ENCODE measurements at places on chromosomes 11 and 22.

GRCh38 chr11:64415286-64415685, 56.3 kb downstream of the RPS6KA4 start:
- DNase-seq = no peak

DNA sequence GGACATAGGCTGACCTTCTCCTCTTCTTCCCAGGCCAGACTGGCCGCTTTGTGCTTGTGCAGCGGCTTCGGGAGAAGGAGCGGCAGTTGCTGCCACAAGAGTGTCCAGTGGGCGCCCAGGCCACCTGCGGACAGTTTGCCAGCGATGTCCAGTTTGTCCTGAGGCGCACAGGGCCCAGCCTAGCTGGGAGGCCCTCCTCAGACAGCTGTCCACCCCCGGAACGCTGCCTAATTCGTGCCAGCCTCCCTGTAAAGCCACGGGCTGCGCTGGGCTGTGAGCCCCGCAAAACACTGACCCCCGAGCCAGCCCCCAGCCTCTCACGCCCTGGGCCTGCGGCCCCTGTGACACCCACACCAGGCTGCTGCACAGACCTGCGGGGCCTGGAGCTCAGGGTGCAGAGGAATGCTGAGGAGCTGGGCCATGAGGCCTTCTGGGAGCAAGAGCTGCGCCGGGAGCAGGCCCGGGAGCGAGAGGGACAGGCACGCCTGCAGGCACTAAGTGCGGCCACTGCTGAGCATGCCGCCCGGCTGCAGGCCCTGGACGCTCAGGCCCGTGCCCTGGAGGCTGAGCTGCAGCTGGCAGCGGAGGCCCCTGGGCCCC, 1.4 kb downstream of the RASSF7 start:
- no peak for DNase-seq

DNA sequence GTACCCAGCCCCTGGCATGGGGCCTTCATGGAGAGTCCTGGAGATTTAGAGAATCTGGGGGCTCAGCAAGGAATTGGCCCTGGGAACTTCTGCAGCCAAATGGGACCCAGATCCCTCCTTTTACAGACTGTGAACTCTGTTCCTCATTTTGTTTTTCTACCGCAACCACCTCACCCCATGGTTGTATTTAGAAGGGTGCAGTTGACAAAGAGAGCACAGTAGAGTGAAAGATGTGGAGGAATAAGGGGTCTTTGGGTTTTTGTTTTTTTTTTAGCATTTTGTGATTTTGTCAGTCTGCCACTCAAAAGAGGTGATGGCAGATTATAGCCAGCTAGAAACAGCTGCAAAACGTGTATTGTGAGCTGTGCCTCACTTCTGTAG, 1.9 kb downstream of the ZNF74 start:
- no peak for DNase-seq

DNA sequence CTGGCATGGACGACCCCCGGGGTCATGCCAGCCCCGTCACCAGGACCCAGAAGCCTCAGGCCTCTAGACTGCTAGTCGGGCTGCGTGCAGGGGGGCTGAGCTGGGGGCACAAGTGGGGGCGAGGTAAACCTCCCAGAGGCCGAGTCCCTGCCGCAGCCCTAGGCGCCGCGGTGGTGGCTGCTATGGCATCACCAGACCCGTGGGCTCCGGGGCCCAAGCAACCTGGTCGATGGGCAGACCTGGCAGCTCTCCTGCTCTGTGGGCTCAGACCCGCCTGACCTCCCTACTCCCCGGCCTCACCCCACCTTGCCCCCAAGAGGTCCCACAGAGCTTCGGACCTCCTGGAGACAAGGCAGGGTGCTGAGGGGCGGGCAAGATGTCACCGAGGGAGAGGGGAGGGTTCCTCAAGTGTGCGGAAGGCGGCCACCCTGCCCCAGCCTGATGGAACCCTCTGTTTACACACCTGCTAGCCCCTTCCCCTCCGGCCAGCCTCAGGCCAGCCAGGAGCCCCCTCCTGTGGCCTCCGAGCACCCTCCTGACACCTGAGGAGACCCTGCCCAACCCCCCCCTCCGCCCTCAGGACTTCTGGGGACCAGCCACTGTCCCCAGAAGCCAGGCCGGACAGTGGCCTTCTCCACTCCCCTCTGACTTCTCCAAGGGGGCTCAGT, 9.4 kb downstream of the IGF2 start:
- no peak for DNase-seq

- no peak for DNase-seq
Observed at GRCh38 chr11:72243173-72244059, 560 bp downstream of the PHOX2A start.

- DNase-seq = no peak
Observed at GRCh38 chr11:47443028-47443700, 5.8 kb downstream of the RAPSN start.

GRCh38 chr22:50323900-50324299, 2.9 kb downstream of the DENND6B start:
- DNase-seq = no peak

GRCh38 chr22:23074451-23074850, 4.1 kb downstream of the GNAZ start:
- DNase-seq = no peak

All from esophagus squamous epithelium (tissue), 5 donors.